ENCODE measurements at places on chromosomes 12 and 14. TPM values are rescaled to one million over a fixed set of nuclear protein-coding genes. Genes with fewer than 3 reads are reported as not detected.

ZFHX2 gene
- 1.7 TPM for polyA plus RNA-seq

ARHGAP9 gene
- not detected for polyA plus RNA-seq

OTX2 gene
- polyA plus RNA-seq, result 3.2 TPM

FAM90A1 gene
- not detected for polyA plus RNA-seq

TAMALIN gene
- polyA plus RNA-seq, result 6.1 TPM

SLC39A2 gene
- not detected for polyA plus RNA-seq

FGF23 gene
- polyA plus RNA-seq, result not detected

MMP17 gene
- polyA plus RNA-seq, result 93.5 TPM

TEX22 gene
- not detected for polyA plus RNA-seq

B4GALNT3 gene
- 6.7 TPM for polyA plus RNA-seq

ERP27 gene
- polyA plus RNA-seq, result not detected

FBXO21 gene
- 127 TPM for polyA plus RNA-seq

TMPRSS12 gene
- polyA plus RNA-seq, result not detected

TIMM9 gene
- 48.3 TPM for polyA plus RNA-seq

TMEM52B gene
- polyA plus RNA-seq, result not detected

FOXN3 gene
- 13.9 TPM for polyA plus RNA-seq

DIO3 gene
- 49.2 TPM for polyA plus RNA-seq

TPH2 gene
- 0.12 TPM for polyA plus RNA-seq

LIN7A gene
- polyA plus RNA-seq, result 36.4 TPM

ABHD4 gene
- polyA plus RNA-seq, result 2.6 TPM

GPD1 gene
- polyA plus RNA-seq, result 1.5 TPM
